ENCODE measurements at places on chromosomes 3 and 15.
A peak's percentile ranks its signal among the peaks of the same experiment; 100 is the strongest.

DNA sequence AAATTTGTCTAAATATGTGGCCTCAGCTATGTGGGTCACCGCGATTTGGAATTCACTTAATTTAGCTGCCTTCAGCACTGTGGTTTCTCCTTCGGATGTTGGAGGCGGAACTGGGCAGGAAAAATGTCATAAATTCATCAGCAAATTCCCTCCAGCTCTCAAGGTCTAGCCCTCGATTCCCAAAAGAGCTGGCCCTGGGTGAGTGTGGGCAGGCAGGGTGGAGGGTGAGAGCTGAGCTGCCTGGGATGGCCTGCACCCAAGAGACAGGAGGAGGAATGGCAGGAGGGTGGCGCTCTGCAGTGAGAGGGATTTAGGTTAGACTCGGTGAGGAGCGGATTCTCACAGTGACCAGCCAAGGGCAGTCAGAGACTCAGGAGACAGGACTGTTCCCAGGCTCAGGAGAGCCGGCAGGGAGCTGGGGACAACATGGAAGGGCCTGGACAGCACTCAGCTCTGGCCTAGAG is 57.1 kb downstream of the FEM1B start:
- DNase-seq: no peak

DNA sequence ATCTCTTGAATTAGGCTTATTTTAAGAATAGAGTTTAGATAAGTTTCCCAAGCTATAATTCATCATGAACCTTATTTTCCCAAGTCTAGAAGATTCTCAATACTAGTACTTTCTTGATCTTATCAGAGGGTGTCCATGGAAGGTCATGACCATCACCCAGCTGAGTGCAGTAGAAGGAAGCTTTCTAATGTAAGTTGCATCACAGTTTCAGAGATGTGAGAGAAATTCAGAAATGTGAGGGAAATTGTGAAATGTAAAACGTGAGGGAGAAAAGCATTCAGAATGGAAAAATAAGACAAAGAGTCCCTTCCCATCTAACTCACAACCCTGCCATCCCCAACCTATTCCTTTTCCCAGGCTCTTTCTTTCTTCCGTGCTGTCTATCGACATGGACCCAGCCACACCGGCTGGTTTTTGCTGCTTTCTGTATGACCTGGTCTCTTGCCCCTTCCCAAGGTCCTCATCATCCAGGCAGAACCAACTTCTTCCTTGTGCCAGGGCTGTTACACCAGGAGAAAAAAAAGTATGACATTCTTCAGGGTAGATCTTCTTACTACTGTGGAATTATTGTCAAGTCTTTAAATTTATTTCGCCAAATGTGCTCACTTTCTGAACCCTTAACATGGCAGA is 6.7 kb downstream of the CAPN3 start:
- DNase-seq: no peak

- no peak for DNase-seq
These were observed 87.8 kb downstream of the FNDC3B start for GRCh38 chr3:172127141-172127540.

DNA sequence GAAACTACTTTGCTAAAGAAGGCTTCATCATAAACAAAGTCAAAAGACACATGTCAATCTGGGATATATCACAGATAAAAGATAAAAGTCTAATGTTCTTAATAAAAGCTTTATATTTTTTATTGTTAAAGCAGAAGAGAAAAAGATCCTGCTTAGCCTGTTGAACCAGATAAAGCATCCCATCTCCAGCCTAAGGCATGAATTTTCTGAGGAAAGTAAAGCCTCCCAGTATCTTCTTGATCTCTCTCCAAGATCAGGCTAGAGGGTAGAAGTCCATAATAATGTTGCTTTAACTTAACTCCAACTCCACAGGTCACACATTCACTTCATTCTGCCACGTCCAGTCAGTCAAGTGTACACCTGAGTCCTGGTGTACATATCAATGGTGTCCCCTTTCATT is 14.2 kb downstream of the ARL14 start:
- DNase-seq: no peak

DNA sequence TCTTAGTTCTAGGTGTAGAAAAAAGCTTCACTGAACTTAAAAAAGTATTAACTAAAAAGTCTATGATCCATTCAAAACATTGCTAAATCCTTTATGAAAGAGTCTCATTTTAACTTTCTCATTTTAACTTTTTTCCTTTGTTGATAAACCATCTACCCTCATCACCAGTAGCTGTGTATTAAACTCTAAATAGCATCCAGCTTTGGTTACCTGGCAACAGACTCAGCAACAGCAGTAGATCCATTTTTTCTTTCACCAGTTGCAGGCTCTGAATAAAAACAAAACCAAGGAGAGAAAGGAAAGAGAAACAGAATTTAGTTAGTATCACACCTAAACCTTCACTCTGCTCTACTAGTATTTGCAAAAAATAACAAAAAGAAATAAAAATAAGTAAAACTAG is 51.6 kb downstream of the TP53BP1 start:
- no peak for DNase-seq

- DNase-seq: no peak
These were observed 283.7 kb downstream of the IL5RA start for GRCh38 chr3:2826453-2826852.

- no peak for DNase-seq
These were observed 2.2 kb downstream of the VPS8 start for GRCh38 chr3:184814214-184814613.

GRCh38 chr3:155512867-155513261 is 219.4 kb upstream of the STRIT1 start:
- no peak for DNase-seq

DNA sequence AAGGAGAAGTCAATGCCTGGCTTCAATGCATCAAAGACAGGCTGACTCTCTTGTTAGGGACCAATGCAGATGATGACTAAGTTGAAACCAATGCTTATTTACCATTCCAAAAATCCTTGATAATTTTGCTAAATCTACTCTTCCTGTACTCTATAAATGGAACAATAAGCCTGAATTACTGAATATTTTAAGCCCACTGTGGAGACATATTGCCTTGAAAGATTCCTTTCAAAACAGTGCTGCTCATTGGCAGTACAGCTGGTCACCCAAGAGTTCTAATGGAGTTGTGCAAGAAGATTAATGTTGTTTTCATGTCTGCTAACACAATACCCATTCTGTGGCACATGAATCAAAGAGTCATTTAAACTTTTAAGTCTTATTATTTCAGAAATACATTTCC is 181.0 kb upstream of the CBLB start:
- no peak for DNase-seq

GRCh38 chr3:114506591-114507300 is 212.9 kb downstream of the TIGIT start:
- no peak for DNase-seq

GRCh38 chr15:51982013-51982769 is 10.6 kb upstream of the LEO1 start:
- peak; percentile 40 for DNase-seq

- DNase-seq: no peak
These were observed 155.2 kb downstream of the UACA start for GRCh38 chr15:70608144-70608543.

DNA sequence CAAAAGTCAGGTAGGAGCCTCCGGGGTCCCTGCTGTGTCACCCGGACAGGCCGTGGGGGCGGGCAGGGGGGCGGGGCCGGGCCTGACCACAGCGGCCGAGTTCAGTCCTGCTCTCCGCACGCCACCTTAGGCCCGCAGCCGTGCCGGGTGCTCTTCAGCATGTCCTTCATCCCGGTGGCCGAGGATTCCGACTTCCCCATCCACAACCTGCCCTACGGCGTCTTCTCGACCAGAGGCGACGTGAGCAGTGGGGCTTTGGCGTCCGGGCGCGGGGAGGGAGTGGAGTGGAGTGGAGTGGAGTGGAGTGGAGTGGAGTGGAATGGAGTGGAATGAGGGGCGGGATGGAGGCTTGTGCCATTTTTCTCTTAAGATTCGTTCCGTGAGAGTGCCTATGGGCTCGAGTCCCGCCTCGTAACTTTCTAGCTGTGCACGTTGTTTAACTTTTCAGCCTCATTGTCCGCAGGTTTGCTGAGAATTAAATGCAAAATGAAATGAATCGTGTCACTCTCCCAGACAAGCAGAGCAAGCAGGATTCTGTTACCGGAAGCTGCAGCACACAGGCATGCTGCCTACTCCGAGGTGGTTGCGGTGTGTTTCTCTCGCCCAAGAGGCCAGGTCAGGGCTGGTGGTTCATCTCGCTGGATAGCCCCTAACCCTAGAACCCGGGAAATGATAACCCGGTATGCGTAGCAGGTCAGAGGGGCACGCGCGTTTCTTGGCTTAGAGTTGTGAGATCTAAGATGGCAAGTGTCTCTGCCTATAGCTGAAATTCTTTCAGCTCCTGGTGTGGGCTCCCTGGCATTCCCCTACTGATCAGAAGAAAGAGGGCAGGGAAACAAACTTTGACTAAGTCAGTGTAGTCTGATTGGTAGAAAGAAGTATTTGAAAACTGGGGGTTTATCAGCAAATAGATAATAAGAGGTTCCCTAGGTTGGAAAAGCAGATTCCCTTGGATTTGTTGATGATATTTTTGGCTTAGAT is at the start of gene FAH:
Gene FAH (plus strand): TSS at position 104 of the 981 bp plus-strand sequence. CDS start 56 bp downstream, at position 160.
- peak; percentile 25 for DNase-seq

- no peak for DNase-seq
These were observed 62.8 kb upstream of the PPARG start for GRCh38 chr3:12226031-12226430.

GRCh38 chr3:171777596-171777995 is 32.7 kb downstream of the PLD1 start:
- DNase-seq: no peak

DNA sequence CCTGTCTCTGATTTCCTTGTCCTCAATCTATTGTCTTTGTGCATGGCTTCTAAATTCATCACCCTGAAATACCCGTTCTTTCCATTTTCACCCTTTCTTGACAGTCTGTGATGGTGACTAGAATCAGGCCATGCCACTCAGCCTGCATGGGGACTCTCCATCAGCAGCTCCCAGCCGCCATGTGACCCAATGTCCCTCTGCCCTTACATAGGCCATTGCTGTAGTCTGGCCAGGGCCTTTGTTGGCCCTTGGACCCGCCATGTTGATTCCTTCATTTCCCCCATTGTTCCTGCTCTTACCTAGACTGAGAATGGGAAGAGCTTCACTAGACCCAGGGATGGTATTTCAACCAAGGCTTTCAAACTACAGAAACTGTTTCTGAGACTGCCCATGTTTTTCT is 45.8 kb downstream of the SPSB4 start:
- no peak for DNase-seq

GRCh38 chr3:32571192-32571485 is 481 bp upstream of the DYNC1LI1 start:
- DNase-seq: no peak

GRCh38 chr3:88433568-88433967 is 283.8 kb downstream of the C3orf38 start:
- DNase-seq: no peak

GRCh38 chr3:42270561-42270960 is 4.6 kb upstream of the CCK start:
- no peak for DNase-seq

DNA sequence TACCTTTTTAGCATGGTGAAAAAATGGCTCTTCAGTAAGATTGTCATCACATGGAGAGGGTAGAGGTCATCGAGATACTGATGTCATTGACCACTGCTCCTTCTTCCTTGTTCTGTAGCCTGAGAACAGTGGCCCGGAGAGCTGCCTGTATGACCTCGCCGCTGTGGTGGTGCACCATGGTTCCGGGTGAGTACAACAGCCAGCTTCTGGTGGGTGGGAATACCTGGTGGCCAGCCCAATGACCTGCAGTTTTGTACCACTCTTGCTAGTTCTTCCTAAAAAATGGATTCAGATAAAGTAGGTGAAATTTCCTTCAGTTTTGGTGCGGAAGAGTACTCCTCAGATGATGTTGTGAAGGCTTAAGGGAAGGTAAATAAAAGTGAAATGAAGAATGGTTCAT is 8.4 kb upstream of the FBXL22 start:
- no peak for DNase-seq

GRCh38 chr15:64653757-64654156 is 121.6 kb downstream of the RBPMS2 start:
- DNase-seq: no peak

GRCh38 chr15:57335719-57336118 is 40.6 kb upstream of the CGNL1 start:
- DNase-seq: no peak

DNA sequence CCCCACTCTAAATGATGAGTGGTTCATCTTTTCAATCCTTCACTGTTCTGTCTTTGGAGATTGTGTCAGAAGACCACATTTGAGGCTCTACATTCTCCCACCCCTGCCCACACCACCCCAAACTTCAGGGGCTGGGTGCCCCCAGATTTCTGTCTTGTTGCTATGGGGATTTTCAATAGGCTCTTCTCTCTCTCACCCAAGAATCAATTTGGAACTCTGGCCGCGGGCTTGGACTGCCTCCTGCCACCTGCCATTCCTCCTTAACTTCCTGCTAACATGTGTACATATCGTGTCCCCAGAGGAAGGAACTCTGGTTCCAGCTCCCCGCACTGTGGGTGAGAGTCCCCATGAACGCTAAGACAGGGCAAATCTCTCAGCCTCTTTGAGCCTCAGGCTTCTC is 67.4 kb upstream of the LARS2 start:
- no peak for DNase-seq

DNA sequence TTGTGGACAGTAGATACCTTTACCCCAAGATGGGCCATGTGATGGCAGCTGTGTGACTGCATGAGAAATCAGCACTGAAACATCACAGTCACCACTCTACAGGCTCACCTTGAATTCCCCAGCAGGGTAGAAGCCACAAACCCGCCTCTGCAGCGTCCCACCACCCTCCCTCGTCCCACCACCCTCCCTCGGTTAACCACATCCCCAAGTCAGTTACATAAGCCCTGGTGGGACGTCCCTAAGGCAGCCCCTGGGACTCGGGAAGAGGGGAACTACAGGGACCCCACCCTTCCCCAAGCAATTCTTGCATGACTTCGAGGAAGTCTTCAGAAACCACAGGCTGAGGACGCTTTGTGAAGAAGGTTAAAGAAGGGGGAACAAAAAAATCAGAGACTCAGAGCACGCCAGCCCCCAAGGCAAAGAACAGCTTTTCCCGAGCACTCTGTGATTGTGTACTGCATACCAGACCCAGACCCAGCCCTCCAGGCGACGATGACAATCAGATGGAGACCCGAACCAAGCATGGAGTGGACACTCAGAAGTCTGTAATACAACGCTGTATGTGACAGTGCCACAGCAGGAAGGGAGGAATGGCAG is 60.5 kb downstream of the SH3BP5 start:
- DNase-seq: peak; percentile 66

DNA sequence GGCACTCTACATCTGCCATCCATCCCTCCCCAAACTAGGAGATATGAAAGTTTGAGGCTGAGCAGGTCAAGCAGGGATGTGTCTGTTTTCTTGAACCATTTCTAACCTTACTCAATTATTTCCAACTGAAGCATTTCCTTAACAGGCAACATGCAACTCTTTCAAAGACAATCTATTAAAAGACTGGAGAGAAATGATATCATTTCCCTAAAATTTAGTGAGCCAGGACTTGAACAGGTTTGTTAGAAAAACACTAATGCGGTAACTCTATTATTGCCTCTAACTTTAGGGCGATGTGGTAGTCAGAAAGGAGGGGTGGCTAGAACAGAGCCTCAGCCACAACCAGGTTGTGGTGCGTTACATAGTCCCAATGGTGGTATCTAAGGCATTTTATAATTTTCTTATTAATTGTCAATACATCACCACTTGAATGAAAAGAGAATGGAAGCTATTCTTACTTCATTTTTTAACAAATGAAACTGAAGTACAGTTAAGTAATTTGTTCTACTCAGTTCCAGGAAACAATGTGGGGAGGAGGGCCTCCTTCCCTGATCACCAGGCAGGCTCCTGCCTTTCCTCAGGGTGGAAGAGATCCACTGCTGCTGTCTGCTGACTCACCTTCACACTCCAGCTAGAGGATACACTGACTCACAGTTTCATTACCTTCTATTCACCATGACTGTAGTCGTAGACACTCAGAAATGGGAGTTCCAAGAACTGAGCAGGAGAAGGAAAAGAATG is 22.8 kb downstream of the MYO1E start:
- no peak for DNase-seq

GRCh38 chr3:15519096-15519495 is 2.4 kb downstream of the COLQ start:
- no peak for DNase-seq

Measured in stimulated activated CD8-positive, alpha-beta memory T cell treated with anti-CD3 and anti-CD28 coated beads, Interleukin-15, amount 100 ng/mL, for 48 hours (primary cell).